Bronchial epithelial cell (primary cell): ENCODE measurements at places on chromosomes 1 and 21. TPM values are rescaled to one million over a fixed set of nuclear protein-coding genes. Genes with fewer than 3 reads are reported as not detected.
A peak's percentile ranks its signal among the peaks of the same experiment; 100 is the strongest.

DNA sequence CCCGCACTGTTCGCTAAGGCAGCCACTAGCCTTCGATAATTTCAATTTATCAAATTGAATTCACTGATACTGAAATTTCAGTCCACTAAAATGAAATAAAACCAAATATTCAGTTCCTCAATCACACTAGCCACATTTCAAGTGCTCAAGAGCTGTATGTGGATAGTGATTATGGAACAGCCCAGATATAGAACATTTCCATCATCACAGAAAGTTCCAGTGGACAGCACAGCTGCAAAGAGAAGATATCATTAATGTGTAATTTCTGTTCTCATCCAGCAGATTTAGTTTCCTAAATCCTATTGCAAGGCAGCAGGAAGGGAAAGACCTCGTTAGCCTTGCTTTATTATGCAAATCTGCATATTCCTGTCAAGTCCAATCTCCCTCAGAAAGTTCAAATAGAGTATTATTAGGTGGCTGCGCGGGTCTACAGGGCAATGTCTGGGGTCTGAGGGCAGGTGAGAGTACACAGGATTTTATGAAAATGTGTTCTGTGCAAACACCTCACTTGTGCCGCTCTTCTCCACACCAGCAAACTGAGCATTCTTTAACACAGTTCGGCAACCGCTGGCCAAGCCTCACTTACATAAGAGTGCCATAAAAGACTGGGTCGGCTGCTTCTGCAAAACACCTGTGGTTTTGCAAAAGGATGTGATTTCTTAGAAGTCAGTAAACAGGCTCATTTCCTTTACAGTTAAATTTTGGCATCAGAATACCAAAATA, 22.4 kb downstream of the CAPZB start:
- DNase-seq = no peak

DNA sequence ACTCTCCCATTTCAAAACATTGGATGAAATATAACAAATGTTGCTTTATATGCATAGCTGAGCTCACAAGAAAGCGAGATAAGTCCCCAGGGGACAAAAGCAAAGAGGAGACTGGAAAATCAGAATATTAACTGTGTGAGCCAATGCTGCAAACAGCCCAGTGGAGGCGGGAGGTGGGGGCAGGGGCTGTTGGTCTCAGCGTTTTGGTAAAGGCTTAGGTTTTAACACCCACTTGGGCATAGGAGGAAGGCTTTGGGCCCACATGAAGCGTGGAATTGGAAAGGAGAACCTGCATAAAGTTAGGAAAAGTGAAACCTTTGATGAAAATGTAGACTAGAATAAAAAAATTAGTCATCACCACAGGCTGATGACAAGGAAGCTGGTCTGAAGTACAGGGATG, 30.2 kb upstream of the SMIM12 start:
- no peak for DNase-seq

- no peak for DNase-seq
Measured at GRCh38 chr21:46029186-46029924, 47.8 kb downstream of the COL6A1 start.

GRCh38 chr21:39175154-39175553, 8.1 kb downstream of the PSMG1 start:
- peak; percentile 37 for DNase-seq

DNA sequence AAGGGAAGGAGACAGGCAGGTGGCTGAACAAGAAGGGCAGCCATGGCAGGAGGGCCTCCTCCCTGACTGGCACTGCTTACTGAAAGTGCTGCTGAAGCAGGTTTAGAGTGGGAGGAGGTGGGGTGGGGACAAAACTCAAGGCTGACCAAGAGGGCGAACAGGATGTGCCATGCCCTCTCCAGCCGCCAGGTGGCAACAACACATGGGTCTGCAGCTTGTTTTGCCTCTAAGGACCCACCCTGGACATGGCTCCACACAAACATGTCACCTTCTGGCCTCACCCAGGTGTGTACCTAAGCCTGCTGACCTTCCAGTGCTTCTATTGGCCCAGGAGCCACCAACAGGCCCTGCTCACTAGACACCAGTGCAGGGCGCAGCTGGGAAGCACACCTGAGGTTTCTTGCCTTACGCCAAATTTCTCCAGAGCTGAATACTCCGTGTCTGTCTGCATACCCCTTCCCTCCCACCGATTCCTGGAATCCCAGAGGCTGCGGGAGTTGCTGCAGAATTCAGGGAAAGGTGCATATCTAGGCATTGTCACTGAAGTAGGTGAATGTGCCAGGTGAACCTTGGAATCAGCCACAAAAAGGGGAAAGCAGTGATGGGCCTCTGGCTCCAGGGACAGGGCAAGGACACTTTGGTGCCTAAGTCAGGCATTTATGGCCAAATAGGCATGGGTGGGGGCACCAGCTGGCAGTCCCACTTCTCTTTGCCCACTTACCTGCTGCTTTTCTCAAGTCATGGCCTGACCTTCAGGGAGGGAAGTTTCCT, 5.3 kb downstream of the PSRC1 start:
- DNase-seq = peak; percentile 69

- no peak for DNase-seq
Measured at GRCh38 chr1:1307261-1307922, 338 bp downstream of the ACAP3 start.

- peak; percentile 91 for DNase-seq
Measured at GRCh38 chr1:85274969-85275453, 1.4 kb downstream of the BCL10 start.

DNA sequence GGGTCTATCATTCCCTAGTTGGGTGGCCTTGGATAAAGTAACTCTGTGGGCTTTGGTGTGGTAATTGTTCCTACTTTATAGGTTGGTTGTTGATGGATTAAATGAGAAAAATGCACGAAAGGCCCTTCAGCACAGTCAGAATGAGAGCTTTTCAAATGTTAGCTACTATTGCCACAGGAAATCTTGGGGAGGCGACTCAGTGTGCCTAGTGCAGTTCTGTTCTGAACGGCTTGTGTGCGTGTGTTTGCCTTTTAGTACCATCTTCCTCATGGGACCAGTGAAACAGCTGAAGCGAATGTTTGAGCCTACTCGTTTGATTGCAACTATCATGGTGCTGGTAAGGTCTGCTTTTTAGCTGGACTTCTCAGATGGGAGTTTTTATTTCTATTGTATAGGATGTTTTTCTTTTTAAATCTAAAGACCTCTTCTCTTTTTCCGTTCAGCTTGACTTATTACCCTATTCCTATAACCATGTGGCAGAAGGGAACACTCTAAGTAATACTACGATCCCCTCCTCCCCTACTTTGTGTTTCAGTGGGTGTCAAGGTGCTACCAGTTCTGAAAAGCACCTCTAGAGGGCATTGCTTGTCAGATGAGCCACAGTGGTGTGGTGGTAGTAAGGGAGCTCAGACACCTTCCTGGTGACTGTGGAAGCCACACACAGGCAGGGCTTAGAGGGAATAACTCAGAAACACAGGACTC, 9.2 kb downstream of the SFT2D2 start:
- peak; percentile 63 for DNase-seq

DNA sequence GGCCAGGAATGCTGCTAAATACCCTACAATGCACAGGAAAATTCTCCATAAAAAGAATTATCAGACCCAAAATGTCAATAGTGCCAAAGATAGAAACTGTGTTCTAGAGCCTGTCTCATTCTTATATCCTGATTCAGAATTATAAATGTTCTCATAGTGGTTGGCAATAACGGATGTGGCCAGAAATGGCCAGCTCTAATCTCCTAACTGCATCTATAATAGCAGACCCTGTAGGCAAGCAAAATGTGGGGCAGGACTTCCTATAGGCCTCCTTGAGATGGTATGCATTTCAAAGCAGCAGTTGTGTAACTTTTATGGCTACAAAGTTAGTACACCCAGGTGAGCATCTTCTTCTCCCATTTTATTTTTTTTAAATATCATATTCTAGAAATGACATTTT, 95.9 kb upstream of the SGIP1 start:
- DNase-seq = no peak

GRCh38 chr1:162899422-162900146, 38.6 kb upstream of the CCDC190 start:
- DNase-seq = peak; percentile 52

GRCh38 chr1:226643177-226643576, 94.6 kb downstream of the STUM start:
- peak; percentile 83 for DNase-seq

GRCh38 chr1:71228241-71228640, 147.4 kb upstream of the ZRANB2 start:
- DNase-seq = no peak

GRCh38 chr1:91949356-91949699, at the start of gene BRDT:
Gene BRDT (plus strand): TSS chr1:91949401. CDS start chr1:91962755, 13,354 bp downstream.
- no peak for DNase-seq

DNA sequence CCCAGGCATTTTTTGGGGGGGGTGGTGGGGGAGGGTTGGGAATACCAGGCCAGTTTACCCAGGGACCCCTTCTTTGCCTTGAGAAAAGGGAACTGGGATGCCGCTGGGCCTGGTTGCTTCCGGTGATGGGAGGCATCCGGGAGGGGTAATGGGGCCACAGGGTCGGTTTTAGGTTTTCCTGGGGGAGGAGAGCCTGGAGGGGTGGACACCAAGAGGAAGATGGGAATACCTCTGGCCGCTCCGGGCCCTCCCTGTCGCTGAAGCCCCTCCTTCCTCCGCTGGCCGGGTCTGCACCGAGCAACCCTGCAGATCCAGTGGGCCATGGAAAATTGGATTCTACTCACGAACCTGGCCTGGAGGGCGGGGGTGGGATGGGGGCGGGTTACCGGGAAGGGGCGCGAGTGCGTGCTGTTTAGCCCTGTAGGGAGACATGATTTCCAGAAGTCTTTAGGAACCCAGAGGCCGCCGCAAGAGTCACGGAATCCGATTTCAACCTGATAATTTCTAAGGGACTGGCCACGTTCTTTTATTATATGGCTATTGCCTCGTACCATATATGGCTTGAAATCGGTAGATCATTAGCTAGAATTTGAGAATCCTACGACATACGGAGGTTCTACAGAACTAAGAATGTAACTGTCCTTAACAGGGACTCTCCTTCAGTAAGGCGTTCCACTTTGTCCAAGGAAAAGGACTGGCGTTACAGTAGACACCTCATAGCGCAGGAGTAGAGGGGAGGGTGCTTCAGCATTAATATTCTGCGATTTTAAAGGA, 749 bp downstream of the AKIRIN1 start:
- DNase-seq = no peak

- no peak for DNase-seq
Measured at GRCh38 chr21:25491267-25491666, 116.0 kb downstream of the MRPL39 start.

DNA sequence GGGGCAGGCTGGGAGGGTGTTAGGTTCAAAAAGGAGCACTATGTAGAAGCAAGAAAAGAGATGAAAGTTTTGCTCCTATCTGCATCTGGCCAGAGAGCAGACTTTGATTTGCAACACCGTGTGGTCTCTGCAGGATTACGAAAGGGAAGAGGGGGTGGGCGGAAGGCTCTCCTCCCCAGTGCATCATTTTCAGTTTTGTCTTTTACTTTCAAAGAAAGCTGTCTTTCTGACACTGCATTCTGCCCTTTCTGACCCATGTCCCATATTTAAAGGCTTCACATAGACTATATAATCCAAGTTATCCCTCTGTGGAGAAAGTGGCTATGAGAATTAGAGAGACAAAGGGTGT, 126.5 kb downstream of the RHOU start:
- DNase-seq = no peak

DNA sequence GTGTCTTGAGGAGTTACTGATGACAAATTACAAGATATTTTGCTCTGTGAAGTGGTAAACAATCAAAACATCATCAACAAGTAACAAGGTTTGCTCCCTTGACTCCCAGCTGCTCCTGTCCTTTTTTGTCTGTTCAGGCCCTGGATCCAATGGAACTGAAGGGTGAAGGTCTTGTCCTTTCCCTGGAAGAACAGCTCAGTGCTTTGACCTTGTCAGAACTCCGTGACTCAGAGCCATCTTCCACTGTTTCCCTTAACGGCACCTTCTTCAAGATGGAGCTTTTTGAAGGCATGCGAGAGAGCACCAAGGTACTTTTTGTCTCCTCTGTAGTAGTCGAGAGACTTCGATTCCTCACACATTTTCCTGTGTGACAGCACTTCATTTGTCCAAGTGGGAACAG, 29.0 kb downstream of the TRIM45 start:
- peak; percentile 32 for DNase-seq

DNA sequence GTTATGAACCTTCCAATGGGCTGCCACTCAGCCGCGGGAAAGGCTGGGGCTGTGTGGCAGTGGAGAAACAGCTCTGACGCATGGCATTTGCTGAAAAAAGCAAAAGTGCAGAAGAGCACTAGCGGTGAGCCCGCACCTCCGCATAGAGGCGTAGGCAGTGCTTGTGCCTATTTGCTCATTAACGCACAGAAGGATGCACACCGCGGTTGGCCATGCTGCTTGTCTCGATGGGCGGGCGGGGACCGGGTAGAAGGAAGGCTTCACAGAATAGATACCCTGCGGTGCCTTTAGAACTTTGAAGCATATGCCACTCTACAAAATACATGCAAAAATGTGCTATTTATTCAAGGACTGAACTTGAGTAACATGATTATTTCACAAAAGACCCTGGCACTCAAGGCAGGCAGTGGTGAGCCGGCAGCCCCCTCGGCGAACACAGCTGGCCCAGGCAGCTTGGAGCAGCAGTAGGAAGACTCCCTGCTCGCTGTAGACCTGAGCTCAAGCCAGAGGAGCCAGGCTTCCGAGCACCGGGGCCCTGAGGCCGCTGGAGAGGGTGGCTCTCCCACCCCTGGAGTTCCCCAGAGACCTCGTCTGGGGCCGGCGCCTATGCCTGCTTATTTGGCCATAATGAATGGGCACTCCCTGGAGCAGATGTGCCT, 71.5 kb downstream of the SIK1 start:
- no peak for DNase-seq

DNA sequence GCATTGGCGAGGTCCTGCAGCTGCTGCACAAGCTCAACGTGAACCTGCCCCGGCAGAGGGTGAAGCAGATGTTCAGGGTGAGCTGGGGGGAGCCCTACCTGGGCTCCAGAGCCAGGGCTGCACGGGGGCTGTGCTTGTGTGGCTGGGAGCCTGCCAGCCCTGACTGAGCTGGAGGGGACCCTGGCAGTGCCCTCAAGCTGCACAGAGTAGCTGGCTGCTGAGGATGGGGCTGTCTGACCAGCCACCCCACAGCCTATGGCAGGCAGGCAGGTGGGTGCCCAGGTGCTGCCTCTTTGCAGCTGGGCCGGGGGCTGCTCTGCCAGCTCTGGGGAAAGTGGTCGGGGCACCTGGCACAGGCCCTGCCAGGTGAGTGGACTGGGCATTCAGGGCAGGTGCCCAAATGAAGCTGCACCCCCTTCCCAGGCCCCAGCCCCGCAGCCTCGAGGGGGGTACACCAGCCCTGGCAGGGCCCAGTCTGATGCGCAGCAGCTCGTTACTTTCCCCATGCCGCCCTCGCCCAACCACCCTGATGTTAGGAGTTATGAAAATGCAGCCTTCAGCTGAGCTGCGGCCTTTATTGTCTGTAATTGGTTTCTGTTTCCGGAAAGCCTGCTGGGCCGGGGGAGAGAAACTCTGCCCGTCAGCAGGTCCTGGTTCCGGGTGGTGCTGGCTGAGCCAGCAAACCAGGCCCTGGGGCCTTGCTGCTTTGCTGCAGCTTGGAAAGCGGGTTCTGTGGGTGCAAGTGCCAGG, 4.3 kb downstream of the PLCH2 start:
- no peak for DNase-seq

Gene OR2AK2
- total RNA-seq = not detected in 2 replicates

Gene KRTAP7-1
- not detected in 2 replicates for total RNA-seq

Gene SLC1A7
- total RNA-seq = not detected in 2 replicates

Gene HAO2
- 0.13 TPM in 1 of 2 replicates, not detected in the other for total RNA-seq

Gene L1TD1
- under 0.01 and 0.13 TPM in 2 replicates for total RNA-seq

Gene HTR6
- total RNA-seq = not detected in 2 replicates

Gene CD247
- not detected in 2 replicates for total RNA-seq

Gene SYDE2
- total RNA-seq = 3.2 and 4.7 TPM in 2 replicates

Gene SH2D5
- total RNA-seq = 32.6 and 55.3 TPM in 2 replicates

Gene ZC3H11A
- 58.2 and 78.0 TPM in 2 replicates for total RNA-seq
